Fibroblast of upper back skin (primary cell): ENCODE measurements at places on chromosomes 7 and 10.
A peak's percentile ranks its signal among the peaks of the same experiment; 100 is the strongest.

DNA sequence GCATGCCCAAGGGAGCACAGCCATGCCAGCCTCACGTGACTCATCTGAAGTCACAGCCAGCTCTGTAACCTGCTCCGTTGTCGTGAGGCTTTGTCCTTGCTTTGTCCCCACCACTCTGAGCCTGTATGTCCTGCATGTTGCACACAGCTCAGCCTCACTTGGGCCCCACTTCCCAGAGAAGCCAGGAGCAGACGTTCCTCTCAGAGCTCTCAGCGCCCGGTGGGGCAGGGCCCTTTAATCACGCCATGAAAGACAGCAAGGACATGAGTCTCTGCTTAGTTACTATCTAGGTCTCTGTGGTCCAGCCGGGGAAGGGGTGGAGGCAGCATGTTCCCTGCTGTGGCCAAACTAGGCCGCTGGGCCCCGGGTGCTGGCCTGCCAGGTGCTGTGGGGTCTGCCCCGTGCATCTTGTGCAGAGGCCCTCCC is 127.4 kb upstream of the FAM20C start:
- no peak for DNase-seq

- no peak for DNase-seq
Measured at GRCh38 chr7:26657206-26657641, 207.2 kb downstream of the SKAP2 start.

DNA sequence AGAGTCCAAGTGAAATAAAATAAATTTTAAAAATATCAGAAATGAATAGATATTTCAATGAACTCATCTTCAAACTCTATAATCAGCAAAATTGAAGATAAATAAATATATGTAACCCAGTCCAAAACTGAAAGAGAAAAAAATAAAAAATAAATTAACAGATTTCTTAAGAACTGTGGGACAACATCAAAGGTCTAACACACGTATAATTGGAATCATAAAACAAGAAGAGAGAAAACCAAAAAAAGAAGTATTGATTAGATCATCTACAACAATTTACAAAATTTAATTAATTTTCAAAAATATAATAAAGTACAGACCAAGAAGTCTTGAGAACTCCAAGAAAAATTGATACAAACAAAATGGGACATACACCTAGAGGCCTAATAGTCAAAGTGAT is 625.8 kb upstream of the SORCS1 start:
- DNase-seq, result no peak

DNA sequence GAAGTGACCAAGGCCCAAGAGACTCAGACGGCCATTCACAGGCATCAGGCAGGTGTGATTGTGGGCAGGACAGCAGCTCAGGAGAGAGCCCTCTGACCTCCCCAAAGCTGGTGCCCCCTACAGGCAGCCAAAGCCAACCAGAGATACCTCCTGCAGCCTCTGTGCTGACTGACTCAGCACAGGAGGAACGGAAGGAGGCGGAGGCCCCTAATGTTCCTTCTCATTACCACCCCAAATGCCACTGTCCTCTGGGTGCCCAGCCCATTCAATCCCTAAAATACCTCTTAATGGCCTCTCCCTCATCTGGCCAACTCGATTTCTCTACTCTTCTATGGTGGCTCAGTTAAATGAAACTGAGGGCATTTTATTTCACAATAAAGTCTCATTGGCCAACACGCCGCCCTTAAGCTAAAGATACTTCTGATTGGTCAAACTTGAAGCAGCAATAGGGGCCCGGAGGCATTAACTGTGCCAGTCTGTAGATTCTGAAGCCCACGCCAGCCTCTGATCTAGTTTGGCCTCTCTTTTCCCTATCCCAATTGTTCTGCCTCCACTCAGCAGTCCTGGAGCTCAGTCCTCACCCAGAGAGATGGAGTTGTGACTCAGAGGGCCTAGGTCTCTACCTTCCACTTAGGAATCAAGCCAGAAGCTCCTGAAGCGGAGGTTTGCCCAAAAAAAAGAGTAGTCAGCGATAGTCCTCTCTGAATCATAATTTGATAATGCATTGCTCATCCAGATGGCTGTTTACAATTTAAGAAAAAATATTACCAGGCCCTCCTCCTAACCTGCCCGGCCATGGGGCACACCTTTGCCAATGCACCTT is 1.2 kb downstream of the CYREN start:
- DNase-seq, result peak; percentile 39

DNA sequence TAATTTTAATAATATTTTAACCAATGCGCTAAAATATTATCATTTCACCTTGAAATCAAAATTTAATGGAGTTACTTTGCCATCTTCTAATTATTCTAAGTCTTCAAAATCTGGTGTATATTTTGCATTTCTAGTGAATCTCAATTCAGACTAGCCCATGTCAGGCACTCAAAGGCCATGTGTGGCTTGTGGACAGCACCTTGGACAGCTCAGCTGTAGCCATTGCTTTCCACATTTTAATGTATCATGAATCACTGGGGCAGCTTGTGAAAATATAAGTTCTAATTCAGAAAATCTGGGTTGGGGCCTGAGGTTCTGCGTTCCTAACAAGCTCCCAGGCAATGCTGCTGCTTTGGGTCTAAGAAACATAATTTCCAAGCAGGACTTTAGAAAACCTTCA is 57.2 kb downstream of the MGAM2 start:
- DNase-seq, result no peak

- peak; percentile 21 for DNase-seq
Measured at GRCh38 chr10:31612082-31612481, 293.1 kb downstream of the ZEB1 start.

GRCh38 chr10:8066797-8067196 is 12.3 kb downstream of the GATA3 start:
- no peak for DNase-seq

DNA sequence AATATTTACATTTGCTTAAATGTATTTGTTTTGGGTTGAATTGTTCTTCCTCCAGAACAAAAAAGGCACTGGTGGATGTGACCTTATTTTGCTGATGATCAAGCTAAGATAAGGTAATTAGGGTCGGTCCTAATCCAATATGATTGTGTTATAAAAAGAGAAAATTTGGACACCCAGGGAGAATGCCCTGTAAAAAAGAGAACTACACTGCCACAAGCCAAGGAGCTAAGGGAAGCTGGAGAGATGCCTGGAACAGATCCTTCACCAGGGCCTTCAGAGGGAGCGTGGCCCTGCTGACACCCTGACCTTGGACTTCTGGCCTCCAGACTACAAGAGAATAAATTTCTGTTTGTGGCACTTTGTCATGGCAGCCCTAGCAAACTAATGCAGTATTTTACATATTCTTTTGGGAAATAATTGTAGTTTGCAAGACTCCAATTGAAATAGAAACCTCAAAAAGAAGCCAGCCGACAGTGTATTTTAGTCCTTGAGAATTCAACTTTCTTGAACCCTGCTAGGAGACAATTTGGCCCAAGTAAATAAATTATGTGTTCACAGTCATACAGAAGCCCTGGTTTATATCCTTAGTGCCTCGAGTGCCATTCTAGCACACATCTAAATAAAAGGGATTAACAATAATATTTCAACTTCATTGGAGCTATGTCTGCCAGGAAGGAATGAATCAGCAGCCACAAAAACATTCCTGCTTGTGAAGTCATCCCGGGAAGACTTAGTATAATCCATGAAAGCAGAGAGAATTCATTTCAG is 164.6 kb downstream of the PKD1L1 start:
- DNase-seq, result peak; percentile 98

DNA sequence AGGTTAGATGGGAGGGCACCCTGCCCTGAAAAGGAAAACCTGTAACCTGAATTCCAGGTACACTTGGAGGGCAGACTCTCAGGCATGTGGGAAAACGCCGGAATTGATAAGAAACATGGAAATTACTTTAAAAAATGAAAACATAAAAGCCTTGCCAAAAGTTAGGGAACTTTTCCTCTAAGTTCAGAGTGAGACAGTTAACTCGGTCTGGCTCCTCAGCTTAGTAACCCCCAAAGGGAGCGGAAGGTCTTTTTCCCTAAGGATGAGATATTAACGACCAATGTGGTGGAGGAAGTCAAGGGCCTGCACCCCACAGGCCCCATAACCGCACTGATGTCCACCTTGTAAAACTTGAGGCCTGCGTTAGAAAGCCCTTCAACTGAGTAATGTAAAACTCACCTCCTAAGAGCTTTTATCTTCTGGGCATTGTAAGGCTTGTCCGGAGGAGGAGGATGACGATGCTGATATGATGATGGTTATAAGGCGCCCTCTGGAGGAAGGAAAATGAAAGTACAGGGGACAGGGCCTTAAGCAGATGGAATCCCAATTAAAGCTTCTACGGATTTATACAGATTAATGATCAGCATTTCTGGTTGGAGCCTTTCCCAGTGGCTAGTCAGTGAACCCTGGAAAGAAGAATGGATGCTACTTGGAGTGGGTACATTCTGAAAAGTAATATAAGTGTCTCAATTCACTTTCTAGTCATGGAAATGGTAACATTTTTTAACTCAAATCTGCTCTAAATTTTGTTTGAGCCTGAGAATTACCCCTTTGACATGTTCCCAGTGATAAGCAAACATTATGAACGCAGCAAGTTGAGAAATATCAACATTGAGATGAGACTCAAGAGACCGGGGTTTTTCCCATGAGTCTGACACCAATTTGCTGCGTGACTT is 694 bp downstream of the COL1A2 start:
- DNase-seq, result peak; percentile 86

DNA sequence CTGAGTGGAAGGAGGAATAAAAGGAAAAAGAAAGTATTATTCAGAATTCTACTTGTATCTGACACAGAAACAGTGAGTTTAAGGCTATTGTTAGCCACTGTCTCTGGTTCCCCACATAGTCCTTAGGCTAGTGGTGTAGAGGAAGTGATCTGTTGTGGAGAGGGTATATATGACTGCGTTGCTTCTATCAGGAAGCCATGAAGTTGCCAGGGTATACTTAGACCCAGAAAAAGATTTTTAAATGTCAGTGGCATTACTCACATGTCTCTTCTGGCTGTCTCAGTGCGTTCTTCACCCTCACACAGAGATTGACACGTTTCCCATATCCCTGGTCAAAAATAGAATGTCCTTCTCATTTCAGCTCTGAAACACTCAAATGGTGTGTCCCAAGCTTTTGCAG is 72.7 kb downstream of the SEM1 start:
- DNase-seq, result peak; percentile 1

- peak; percentile 34 for DNase-seq
Measured at GRCh38 chr10:114550756-114551635, 107.1 kb downstream of the ABLIM1 start.
